ENCODE measurements at places on chromosomes 16 and 17. TPM values are rescaled to one million over a fixed set of nuclear protein-coding genes. Genes with fewer than 3 reads are reported as not detected.

Gene CRYBA1
- total RNA-seq, result not detected

Gene CES4A
- total RNA-seq, result 0.98 TPM

Gene ENPP7
- not detected for total RNA-seq

Gene FOXC2
- 30.0 TPM for total RNA-seq

Gene ATP2A1
- total RNA-seq, result 0.89 TPM

Gene SLC13A2
- not detected for total RNA-seq

Gene BAIAP3
- total RNA-seq, result 1.5 TPM

Gene KRTAP3-3
- total RNA-seq, result not detected

Gene TAC4
- not detected for total RNA-seq

Gene CA5A
- not detected for total RNA-seq

Gene TBX6
- total RNA-seq, result 1.4 TPM

Gene HOXB5
- 1.3 TPM for total RNA-seq

Gene WDR45B
- total RNA-seq, result 72.5 TPM

Gene DNAAF8
- total RNA-seq, result 0.81 TPM

Gene APPBP2
- 13.5 TPM for total RNA-seq

Gene CES5A
- not detected for total RNA-seq

Gene CDK5R1
- total RNA-seq, result 3.0 TPM
